ENCODE measurements at places on chromosomes 1 and 21. TPM values are rescaled to one million over a fixed set of nuclear protein-coding genes. Genes with fewer than 3 reads are reported as not detected.

DNA sequence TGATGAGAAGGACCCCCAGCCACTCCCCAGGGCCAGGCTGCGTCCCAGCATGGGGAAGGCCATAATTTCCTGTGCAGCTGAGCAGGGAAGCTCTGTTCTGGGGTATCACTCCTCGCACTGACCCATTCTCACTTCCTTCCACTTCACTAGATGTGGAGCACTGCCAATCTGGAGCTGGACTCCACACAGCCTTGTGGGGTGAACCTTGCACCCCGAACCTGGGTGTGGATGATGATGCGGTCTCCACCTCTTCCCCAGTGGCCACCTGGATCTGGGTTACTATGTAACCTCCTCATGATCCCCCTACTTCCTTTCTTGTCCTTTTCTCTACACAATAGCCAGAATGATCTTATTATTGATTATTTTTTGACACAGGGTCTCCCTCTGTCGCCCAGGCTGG lies 36.7 kb downstream of the CTNNBIP1 start:
- DNase-seq = no peak

GRCh38 chr1:224724566-224724965 lies 108.4 kb downstream of the CNIH3 start:
- no peak for DNase-seq

DNA sequence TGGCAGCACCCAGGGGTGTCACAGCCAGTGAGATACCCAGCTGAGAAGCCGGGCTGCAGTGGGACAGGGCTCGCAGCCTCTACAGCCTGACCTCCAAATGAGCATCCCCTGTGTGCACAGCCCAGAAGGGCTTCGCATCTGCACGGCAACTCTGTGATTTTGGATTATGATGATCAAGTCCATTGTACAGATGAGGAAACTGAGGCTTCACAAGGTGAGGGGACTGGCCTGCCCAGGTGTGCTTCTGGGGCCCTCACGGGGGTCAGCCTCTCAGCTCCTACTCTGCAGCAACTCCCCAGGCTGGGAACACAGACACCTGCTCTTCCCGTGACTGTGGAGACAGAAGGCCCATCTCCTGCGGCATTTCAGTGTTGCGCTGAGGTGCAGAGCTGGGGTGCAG lies 8.8 kb upstream of the HES5 start:
- DNase-seq = no peak

DNA sequence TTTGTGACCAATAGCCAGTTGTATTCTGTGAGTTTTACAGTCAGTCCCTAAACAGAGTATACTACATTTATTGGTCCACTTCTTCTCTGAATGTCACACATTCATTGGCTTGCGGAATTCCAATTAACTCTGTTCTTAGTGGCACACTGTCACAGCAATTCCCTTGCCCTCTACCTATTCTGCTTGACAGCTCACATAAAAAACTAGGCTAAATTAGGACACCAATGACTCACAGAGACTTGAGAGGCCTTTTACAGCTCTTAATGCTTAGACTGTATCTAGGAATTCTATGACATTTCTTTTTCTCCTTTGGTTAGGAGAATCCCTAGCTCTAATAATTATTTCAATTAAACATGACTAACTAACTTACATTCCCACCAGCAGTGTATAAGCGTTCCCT lies 104.1 kb downstream of the NEGR1 start:
- no peak for DNase-seq

Gene LCE1A
- total RNA-seq = not detected

Gene SPRR4
- not detected for total RNA-seq
